ENCODE measurements at places on chromosomes 2 and 18.

DNA sequence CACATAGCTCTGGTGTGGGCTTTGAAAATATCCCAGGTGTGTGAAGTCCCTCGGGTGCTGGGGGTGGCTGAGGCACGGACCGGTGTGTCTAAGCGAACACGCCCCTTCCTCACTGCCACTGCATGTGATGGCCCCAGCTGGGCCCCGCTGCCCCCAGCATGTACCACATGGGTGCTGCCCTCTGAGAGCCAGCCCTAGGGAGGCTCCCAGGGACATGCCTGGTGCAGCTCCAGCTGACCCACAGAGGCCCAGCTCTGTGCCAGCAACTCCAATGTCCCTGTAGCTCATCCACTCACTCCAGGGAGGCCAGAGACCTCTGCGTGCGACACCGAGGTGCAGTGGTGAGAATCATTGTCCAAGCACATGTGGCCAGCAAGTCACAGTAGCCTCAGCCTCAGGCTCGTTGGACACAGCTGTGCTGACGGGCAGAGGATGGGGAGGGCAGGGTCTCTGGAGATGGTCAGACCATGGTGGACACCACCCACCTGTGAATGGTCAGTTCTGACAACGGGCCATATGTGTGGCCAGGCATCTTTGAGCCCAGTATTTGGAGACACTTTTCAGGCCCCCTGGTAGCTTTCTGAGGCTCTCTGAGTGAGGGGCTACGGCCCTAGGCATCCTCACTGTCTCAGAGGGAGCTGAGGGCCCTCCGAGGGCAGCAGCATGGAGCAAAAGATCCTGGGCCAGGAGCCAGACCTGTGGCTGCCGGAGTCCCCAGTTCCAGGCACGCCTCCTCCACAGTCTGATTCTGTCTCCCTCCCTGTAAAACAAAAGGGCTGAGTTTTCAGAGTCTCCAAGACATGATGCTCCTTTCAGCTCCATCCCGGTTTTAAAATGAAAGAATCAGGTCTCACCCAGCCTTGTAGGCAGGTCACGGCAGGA is 220.7 kb downstream of the NDUFA10 start:
- no peak for DNase-seq

- DNase-seq = no peak
These were observed 192.2 kb upstream of the HS6ST1 start for GRCh38 chr2:128510701-128511397.

GRCh38 chr2:85999061-85999831 is 106.4 kb downstream of the POLR1A start:
- DNase-seq = no peak

DNA sequence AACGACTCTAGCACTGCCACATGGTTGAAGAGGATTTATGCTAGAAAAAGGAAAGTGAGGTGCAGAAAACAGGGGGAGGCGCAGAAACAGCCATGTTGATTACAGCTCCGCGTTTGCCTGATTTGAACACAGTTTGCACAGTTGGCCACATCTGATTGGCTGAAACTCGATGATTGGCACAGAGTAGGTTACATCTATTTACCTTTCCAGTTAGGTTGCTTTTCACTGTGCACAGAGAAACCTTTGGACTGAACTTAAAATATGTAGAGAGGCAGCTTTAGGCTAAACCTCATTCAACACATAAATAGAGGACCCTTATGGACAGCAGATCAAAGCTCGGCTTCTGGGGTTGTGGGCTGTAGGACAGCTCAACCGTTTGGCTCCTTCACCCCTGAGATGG is 153.7 kb upstream of the APCDD1 start:
- no peak for DNase-seq

DNA sequence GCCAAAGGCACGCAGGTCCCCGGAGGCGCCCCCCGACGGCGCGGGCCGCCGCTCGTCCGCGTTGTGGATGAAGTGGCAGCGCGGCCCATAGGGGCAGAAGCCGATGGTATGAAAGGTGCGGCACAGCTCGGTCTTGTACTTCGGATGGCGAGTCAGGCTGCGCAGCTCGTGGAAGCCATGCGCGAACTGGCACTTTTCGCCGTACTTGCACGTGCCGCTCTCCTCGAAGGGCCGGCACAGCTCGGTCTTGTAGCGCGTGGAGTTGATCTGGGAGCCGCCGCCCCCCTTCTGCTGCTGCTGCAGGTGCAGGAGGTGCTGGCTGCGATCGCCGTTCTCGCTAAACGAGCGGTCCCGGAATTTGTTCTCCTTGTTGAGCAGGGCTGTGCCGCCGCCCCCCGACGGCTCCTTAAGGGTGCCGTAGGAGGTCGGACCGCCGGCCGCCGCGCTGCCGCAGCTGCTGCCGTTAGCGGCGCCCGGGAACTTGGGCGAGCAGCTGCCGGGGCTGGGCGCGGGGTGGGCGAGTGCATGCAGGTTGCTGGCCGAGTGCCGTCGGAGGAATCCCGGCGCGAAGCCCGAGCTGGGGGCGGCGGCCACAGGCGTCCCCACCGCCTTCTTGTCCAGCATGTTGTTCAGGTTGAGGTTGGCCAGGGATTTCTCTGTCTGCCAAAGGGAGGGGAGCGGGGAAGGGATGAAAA is 1.2 kb downstream of the ZFP36L2 start:
- no peak for DNase-seq

- DNase-seq = no peak
These were observed 3.9 kb downstream of the MAPRE2 start for GRCh38 chr18:35045121-35045520.

GRCh38 chr18:77136871-77137665 is 4.5 kb upstream of the MBP start:
- DNase-seq = no peak

GRCh38 chr2:122927710-122928557 is 1097.2 kb upstream of the CNTNAP5 start:
- no peak for DNase-seq

DNA sequence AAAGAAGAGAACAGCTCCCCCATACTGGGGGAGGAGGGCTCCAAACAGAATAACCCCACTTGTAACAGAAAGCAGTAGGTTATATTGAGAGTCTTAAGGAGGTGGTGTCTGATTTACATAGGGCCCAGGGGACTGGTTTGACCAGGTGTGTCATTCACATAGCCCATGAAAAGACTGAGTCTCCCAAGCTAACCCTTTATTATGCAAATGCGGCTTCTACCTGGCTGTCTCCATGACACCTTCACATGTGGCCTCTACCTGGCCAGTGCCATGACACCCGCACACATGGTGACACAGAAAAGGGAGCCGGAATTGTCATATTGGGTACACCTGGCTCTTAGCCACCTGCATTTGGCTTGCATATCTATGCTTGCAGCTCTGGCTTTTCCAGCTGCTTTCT is 1057.2 kb upstream of the PIK3C3 start:
- no peak for DNase-seq

- no peak for DNase-seq
These were observed 61.0 kb downstream of the MAP3K20 start for GRCh38 chr2:173136599-173136998.

DNA sequence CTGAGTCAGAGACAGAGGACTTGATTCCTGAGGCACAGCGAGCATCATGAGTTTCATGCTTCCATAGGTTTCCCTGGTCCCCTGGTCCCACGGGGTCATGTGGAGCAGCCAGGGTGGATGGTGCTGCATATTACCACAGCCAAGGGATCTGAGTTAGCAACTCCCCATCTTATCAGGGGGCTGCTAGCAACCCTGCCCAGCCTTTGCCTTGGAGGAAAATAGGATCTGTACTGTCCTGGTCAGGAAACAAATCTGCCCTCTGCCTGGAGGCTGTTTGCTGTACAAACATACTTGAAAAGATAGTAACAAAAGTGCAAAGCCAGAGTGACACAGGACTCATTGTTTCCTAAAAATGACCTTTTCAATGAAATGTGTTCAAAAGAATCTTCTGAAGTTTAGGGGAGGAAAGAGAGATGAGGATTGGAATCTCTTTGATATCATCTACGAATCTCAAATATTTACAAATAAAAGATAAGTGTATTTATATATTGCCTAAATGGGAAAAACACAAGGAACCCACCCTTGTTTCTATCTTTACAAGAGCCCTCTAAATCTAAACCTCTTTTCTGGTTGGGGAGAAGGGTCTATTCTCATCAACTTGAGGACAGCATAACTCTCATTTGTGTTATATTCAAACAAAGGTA is 194.8 kb downstream of the CD226 start:
- no peak for DNase-seq

DNA sequence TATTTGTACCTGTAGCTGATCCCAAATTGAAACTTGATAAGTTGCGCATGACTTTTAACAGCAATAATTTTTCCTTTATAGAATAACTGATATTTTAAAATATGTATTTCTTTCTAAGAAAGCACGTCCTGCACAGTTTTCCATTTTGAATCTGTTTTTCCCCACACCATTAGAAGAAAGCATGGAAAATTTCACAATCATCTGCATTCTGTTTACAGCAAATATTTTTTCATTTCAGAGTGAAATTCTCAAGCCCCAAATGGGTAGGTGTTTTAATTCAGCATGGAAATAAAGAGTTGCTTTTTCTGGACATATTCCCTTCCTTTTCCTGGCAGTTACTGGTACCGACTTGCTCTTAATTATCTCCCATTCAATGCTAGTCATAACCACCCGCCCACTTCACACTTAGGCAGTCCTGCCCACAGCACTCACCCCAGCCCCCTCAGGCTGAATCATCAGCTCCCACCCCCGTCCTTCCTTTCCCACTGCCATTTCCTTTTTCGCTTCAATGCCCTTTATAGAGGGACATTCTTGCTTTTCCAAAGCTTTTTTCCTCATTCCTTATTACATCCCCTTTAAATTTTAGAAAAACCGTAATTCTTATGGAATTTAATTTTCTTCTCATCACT is 89.2 kb upstream of the GLS start:
- DNase-seq = no peak

GRCh38 chr2:218368621-218369153 is 12.0 kb downstream of the CATIP start:
- DNase-seq = no peak

- DNase-seq = no peak
These were observed 690.5 kb downstream of the ADCYAP1 start for GRCh38 chr18:1595195-1595594.
